HTR-8/SVneo (cell line): ENCODE measurements at places on chromosomes 11 and 22.
A peak's percentile ranks its signal among the peaks of the same experiment; 100 is the strongest.

- DNase-seq = no peak
These were observed 7.1 kb downstream of the PLAAT4 start for GRCh38 chr11:63543711-63544110.

DNA sequence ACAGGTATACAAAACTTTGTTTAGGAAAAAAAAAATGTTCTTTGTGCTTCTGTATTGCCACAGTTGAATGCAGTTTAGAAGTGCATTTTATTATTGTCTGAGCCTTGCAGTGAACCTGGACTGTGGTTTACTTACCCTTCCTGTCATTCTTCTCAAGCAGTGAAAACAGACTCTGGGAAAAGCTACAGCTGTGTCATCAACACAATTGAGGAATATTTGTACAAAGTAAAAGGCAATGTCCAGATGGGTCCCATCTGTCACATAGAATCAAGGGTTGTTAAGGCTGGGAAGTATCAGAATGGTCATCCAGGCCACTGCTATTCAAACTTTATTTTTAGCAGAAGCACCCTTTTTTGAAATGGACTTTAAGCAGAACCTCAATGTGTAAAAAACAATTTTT is 73.3 kb downstream of the TRIM44 start:
- no peak for DNase-seq

GRCh38 chr11:64888729-64889511 is 10.5 kb upstream of the EHD1 start:
- no peak for DNase-seq

DNA sequence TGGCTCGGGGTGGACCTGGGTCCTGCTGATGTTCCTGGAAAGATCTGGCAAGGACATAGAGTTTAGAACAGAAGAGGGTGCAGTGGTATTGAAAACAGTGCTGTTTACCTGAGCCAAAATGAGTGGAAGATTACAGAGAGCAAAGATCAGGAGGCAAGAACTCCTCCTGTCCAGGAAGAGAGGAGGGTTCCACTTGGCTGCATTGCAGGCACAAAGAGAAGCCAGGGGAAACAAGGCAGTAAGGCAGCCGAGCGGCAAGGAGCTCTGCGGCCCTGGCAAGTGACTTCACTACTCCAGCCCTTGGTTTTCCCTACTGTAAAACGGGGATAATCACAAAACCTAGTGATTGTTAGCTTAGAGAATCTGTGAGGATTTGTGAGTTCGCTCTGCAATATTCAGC is 3.7 kb upstream of the PACSIN2 start:
- no peak for DNase-seq

- DNase-seq = peak; percentile 79
These were observed 23.5 kb downstream of the TP53I11 start for GRCh38 chr11:44927174-44927661.

- peak; percentile 61 for DNase-seq
These were observed 22.7 kb upstream of the C1QTNF4 start for GRCh38 chr11:47616726-47617416.

GRCh38 chr11:101894505-101894904 is 20.3 kb upstream of the CEP126 start:
- DNase-seq = no peak

DNA sequence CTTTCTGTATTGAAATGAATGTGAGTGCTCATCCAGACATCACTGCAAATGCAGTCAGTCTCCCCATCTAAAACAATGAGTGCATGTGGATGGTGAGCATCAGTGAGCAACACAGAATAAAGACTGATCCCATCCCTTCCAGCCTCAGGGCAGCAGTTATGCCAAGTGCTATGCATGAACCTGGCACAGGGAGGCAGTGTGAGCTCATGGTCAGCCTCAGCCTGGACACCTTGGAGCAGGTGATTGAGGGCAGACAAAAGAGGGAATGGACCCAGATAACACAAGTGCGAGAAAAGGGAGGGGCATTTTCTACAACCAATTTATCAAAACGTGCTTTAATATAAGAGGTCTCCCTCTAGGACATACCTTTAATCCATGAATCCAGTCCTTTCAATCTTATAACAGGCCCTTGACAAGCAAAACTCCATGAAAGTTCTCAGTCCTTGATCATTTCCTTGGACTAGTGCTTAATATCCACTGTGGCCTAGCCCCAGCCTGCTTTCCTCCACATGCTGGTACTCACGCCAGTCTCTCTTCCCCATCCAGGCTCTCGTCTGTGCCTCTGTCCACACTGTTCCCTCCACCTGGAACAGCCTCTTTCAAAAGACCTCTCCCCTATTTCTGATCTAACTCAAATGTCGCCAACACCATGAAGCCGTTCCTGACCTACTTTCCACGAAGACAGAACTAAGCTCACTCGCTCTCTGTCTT is 50.5 kb upstream of the LRRC55 start:
- DNase-seq = no peak

GRCh38 chr11:85029964-85030363 is 597.2 kb downstream of the DLG2 start:
- no peak for DNase-seq

- DNase-seq = no peak
These were observed 481.7 kb upstream of the CADM1 start for GRCh38 chr11:115985896-115986295.

DNA sequence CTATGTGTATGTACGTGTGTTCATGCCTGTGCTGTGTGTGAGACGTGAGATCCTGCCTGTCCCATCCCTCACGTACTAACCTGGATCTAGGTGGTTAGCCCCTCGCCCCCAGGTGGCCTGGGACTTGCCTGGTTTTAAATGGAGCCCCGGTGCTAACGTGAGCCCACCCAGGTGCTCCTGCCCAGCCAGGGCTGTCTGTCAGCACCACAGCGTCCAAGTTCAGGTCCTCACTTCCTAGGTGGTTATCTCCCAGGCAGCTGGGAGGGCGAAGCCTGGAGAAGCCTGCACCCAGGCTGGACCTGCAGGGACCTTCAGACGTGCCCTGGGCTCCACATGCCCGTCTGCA is 86.0 kb downstream of the KCNQ1 start:
- DNase-seq = no peak

DNA sequence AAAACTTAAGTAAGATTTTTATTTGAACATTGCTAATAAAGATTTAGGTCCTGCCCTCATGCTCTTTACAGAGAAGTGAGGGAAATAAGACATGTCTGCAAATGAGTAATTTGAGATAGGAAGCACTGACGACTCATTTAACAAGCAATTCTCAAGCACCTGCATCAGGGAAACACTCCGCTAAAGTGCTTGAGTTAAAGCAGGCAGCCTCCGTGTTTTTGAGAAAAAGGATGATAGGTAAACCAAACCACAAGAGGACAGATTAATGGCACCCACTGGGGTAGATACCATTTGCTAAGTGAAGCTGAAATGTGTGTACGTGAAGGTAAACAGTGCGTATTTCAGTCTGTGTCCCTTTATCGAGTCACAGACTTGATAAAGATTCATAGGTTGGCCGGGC is 184.6 kb upstream of the CARD18 start:
- DNase-seq = no peak

DNA sequence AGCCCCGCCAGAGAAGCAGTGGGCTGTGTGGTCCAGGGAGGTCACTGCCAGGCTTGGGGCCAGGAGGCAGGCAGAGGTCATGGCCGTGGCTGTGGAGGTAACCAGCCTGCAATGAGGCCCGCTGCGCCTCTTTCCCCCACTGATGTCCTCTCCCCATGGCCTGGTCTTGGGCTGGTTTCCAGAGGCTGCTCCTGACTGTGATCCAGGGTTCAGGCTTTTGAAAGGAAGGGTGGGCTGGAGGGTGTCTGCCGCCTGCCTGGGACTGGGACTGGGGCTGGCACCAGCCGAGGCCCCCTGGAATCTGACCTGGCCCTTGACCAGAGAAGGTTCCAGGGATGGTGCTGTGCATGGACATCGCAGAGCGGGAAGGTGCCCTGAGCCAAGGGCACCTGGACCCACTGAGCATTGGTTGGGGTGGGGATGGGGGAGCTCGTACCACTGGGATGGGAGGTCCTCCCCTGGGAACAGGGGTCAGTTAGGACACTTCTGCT is 59.6 kb upstream of the THY1 start:
- DNase-seq = no peak

DNA sequence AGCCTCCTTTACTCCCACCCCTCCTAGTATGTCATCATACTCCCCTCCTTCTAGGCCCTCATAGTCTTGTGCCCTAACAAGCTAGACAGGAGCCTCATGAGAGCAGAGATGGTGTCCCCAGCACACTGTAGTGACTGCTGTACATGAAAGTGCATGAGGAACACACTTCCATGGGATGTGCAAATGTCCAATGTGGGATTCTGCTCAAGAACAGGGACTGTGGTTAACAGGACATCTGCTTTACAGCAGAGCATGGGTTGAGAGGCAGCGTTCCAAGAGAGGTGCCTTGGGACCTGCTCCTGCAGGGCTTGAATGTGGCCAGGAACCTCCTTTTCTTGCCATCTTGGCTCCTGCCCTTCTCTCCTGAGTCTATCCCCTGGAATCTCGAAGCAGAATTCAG is 45.3 kb downstream of the HIRA start:
- no peak for DNase-seq

DNA sequence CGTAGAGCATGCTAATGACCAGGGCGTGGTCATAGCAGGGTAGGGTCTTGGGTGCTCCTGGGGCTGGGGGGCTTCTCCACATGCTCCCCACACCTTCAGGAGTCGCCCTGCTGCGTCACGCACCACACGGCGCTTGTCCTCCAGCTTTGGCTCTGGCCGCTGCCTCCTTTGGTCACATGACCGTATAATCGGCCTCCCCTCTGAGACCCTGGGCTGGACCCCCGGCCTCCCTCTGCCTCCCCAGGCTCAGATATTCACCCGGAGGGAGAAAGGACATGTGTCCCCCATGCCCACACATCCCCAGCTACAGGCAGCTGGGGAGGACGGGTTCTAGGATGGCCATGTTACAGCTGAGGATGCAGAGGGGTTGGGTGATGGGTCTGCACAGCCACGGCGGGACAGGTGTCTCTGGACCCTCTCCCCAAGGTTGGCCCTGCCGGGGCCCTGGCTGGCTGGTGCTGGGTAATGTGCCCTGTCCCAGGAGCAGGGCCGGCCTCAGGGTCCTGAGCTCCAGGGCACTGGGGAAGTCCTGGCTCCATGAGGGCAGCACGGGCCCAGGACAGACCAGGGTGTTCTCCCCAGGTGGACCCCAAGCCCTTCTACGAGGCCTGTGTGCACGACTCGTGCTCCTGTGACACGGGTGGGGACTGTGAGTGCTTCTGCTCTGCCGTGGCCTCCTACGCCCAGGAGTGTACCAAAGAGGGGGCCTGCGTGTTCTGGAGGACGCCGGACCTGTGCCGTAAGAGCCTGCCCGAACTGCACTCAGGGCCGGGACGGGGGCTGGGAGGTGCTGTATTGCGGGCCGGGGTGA is 14.5 kb downstream of the MUC2 start:
- DNase-seq = no peak

DNA sequence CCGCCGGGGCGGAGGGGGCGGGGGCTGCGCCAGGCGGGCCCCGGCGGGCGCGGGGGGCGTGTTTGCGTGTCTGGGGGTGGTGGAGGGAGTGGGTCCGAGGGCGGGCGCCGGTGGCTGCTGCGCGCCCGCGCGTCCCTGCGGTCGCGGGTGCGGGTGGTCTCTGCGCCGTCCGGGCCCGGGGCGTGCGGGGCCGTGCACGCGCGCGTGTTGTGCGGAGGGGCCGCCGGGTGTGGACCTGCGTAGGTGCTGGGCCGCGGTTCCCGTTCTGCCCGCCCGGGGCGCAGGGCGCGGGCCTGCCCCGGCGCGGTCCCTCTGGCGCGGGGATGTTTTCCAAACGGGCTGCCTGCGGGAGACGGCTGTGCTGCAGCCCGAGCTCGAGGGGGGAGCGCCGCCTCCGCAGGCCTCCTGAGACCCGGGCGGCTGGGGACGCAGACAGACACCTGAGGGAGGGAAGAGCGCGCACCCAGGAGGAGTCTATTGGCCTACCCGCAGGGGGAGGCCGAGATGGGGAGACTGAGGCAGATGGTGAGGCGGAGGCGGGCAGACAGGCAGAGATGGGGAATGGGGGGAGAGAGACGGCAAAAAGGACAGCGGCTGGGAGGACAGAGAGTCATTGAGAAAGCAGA is 442 bp downstream of the PELI3 start:
- DNase-seq = no peak

DNA sequence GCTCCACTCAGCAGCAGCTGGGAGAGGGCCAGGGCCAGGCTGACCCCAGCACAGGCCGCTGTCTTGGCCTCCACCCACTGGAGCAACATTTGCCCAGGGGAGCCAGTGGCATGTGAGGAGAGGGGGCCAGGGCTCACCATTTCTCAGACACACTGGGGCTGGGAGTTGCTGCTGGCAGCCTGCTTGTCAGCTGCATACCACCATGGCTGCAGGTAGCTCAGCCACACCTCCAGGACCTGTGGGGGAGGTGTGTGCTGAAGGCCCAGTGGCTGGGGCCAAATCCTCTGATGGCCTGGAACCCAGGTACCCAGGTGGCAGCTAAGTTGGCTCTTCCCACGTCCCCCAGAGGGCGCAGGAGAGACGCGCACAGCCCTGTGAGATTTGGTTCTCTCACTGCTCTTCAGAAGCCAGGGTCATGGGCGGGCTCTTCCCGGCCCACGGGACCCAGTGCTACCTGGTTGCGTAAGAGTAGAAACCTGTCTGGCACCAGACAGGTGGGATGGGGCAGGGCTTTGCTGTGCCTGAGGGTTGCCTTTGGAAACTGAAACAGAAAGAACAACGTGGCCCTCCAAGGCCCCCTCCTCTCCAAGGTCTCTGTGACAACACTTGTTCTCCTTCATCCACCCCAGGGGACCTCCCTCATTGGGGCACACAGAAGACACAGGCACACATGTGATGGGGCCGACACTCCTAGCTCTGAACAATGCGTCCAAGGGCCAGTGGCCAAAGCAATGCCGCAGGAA is 98.8 kb downstream of the MED15 start:
- peak; percentile 46 for DNase-seq

DNA sequence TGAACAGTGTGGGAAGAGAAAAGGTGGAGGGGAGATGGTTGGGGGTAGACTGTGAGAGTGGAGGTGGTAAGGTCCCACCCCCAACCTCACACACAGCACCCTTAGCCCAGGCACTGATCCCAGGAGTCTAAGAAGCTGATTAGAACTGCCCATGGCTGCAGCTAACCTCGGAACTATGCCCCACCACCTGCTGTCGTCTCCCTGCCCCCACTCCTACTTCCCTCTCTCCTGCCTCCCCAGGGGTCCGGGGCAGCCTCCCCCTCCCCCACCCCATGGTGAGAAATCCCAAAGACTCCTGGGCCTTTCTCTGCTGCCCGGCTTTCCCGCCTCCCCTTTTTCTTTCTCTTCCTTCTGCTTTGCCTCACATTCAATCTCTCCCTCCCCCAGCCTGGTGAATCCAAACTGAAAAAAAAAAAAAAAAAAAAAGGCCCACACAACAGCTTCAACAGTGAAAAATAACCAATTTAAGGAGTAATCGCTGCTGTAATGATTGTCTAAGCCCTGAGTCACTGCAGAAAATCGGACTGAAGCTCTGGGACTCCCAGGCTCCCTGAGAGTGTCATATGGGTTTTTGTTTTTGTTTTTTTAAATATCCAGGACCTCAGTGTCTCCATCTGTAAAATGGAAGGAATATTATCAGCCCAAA is 9.6 kb upstream of the TP53I11 start:
- DNase-seq = no peak

DNA sequence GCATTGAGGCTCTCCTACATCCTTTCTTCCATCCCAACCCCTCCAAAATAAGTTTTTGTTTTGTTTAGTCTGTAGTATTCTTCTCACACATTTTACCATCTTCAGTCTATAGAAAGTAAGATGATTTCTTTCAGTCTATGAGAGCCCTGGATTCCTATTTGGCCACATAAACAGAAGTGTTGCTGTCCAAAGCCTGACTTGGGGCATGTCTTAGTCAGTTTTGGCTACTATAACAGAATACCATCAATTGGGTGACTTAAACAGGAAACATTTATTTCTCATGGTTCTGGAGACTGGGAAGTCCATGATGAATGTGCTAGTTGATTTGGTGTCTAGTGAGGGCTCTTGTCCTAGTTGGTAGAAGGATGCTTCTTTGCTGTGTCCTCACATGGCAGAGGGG is 146.8 kb upstream of the DDI1 start:
- DNase-seq = no peak

- no peak for DNase-seq
These were observed 95.5 kb downstream of the SIK3 start for GRCh38 chr11:117002639-117003299.
